NCI-H146 (cell line): ENCODE measurements at places on chromosomes 2 and 18.

GRCh38 chr2:7621018-7621814 is 704.0 kb downstream of the RNF144A start:
- DNase-seq = no peak

DNA sequence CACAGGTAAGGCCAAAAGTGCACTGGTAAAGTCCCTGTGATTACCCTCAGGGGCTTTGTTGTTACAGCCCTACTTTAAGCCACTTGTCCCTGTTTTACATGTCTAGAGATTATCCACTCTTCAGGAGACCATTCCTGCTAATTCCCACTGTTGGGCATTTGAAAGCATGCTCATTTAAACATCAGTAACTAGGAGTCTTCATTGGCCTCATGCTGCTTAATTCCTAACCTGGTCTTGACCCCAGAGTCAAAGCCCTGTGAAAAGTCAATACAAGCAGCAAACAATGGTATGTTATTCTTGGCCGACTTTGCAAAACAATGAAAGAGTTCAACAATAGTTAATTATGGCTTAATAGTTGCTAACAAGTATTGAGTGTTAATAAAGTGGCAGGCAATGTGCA is 23.2 kb downstream of the AFF3 start:
- peak; percentile 72 for DNase-seq

- DNase-seq = no peak
Measured at GRCh38 chr2:28802975-28803429, 7.6 kb upstream of the SPDYA start.

- DNase-seq = peak; percentile 28
Measured at GRCh38 chr2:207136874-207137273, 28.9 kb downstream of the KLF7 start.

- no peak for DNase-seq
Measured at GRCh38 chr2:169164311-169164710, 94.9 kb downstream of the DHRS9 start.

DNA sequence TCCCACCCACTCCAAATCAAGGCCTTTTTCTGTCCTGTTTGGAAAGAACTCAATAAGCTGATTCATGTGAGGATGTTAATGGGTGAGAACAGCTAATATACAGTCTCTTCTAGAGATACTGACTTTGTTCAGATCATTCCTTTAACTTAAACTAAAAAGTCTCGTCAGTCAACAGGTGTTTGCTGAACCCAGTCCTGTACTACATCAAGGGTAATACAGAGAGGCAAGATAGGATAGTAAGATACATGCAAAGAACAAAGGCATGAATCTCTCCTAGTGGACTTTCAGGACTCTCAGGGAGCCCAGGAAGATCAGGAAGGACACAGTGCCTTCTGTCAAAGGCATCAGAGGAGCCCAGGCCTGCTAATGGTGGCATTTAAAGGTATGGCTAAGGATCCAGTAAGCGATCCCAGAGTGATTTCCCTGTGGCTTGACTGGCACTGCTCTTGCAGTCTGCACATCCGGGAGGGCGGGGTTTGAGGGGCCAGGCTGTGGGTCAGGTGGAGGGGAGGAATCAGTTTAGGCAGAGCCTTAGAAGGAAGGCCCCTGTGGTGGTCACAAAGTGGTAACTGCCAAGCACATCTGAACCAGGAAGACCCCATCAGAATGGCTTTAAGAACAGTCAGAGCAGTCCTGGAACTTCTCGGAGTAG is 54.0 kb downstream of the EPAS1 start:
- no peak for DNase-seq

- peak; percentile 29 for DNase-seq
Measured at GRCh38 chr2:222656526-222657446, 894 bp upstream of the FARSB start.

DNA sequence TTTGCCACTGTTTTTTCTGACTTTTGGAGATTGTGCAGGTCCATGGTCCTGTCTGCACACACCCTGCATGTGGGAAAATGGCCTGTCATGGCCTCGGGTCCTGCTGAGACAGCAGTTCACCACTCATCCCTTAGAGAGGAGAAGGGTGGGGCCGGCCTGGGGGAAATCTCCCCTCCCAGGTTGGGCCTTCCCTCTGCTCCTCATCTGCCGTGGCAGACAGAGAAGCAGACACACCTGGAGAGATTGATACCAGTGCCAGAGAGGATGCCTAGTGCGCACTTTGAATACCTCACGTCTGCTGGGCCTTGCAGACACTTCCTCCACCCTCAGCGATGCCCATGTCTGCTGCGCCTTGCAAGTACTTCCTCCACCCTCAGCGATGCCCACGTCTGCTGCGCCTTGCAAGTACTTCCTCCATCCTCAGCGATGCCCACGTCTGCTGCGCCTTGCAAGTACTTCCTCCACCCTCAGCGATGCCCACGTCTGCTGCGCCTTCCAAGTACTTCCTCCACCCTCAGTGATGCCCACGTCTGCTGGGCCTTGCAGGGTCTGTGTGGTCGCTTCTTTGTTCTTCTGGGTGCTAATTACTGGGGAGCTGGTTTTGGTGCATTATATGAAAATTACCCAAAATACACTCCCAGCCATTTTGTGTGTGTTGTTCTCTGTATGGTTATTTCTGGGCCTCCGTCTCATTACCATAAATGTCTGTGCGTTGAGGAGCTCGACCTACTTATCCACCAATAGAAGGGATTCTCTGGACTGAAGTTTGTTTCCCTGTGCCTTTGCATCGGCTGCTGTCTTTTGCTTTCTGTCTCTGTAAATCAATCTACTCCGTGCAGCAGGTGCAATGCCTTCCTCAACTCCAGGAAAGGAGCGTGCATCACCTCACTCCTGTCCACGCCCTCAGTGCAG is 186.9 kb upstream of the PXDN start:
- no peak for DNase-seq

DNA sequence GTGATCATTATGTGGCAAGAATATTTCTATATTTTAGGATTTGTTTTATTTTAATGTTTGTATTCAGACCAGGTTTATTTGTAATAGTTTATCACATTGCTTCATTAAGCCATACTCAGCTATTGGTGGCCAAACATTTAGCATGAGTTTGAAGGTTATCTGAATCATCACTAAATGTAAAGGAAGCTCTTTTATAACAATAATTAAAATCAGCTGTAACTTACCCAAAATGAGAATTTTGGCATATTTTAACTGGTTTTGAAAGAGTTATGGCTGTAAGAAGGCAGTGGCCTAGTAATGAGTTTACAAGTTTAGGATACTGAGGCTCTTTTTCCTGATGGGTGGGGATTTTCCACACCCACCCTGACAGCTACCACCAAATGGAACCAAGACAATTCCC is 177.8 kb downstream of the EN1 start:
- DNase-seq = no peak

- DNase-seq = peak; percentile 31
Measured at GRCh38 chr2:8656160-8656641, 25.7 kb upstream of the ID2 start.

DNA sequence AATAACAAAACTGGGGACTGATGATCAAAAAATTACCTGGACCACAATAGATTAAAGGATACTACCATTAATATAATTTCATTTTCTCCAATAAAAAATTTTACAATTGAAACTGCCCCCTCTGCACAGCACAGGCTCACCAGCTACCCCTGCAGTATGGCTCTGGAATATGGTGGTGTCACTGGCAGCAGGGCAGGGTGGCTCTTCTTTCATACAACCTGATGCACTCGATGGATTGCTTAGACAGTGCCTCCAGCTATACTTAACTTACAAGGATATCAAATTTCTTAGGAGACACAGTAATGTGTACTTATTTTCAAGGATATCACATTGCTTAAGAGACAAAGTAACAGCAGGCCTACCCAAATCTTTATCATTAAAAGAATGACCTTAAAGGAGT is 124.0 kb downstream of the PRELID3A start:
- peak; percentile 63 for DNase-seq

DNA sequence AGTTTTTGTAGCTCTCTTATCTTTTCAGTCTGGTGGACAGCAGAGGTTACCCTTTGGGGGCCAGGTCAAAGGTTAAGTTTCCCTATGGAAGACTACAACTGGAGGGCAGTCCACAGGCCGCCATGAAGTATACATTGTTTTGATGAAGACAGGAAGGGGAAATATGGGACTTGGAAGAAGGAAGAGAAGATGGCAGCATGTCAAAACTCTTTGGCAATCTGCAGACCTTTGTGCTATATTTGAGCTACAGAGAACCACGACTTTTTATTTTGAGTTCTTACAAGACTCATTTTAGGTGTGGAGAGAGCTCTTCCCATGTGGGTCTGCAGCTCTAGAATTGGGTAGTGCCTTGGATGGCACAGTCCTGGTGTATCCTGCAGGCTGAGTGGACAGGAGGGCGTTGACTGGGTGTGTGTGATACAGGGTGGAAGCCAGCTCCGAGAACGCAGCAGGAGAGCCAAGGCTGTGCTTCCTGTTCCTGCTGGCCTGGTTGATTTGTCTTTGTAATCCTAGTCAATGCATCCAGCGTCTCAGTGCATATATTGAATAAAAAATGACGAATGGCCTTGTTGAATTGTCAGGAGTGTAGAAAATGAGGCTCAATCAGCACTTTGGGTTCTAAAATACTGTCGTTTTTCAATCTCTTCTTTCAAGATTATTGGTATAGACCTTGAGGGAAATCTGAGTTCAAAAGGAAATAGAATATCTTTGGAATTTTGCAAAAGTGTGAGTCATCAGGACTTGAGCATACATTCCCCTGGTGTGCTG is 11.5 kb downstream of the ITGA6 start:
- peak; percentile 43 for DNase-seq

DNA sequence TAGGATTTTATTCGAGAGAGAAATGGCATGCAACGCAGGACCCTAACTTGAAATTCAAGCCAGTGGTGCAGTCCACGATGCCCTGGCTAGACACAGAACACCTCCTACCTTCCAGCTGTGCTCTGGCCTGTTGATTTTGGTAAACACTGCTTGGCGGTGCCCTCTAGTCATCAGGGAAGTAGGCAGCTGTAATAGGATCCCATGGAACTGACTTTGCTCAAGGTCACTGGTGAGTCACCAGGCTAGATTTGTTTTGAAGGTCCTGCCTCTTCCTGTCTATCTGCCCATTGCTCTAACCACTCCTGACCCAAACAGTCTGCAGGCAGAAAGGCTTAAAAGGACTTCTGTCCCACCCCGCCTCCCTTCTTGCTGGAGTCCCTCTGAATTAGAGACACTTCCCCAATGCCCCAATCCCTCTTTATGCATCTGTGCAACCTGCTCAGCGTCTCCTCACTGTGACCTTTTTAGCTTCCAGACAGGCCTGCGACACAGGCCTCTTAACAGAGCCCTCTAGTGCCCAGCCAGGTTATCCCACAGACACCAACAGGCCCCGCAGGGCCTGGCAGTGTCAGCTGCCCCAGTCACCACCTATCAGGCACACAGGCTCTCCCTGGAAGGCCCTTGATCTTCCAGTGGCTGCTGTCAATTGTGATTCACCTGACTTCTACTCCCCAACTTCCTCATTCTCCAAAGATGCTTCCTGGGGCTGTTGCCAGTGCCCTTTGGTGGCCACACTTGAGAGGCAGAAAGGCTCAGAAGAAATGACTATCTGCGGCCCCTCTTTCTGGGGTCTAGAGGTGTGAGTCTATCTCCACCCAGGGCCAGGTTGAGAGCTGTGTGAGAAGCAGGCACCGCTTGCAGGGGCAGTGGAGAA is 5.2 kb downstream of the TMEM127 start:
- peak; percentile 6 for DNase-seq

GRCh38 chr2:19059076-19059475 is 299.3 kb downstream of the OSR1 start:
- no peak for DNase-seq

GRCh38 chr2:233565685-233566140 is 869 bp downstream of the USP40 start:
- DNase-seq = no peak

DNA sequence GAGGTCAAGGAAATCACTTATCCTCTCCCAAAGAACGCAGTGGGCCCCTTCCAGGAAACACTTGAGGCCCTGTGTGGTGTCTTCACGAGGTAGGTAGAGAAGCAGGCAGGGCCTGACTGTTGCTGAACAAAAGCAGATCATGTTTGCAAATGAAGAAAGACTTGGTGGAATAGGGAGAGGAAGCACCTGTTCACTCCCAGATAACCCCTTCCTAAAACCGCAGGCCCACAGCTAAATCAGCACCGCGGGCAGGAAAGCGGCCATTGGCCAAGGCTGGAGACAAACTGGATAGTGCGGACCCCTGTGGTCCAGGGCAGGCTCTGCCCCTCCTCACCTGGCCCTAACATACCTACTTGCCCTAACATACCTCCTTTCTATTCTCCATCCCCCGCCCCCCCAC is 64.9 kb upstream of the KLHL29 start:
- peak; percentile 65 for DNase-seq

DNA sequence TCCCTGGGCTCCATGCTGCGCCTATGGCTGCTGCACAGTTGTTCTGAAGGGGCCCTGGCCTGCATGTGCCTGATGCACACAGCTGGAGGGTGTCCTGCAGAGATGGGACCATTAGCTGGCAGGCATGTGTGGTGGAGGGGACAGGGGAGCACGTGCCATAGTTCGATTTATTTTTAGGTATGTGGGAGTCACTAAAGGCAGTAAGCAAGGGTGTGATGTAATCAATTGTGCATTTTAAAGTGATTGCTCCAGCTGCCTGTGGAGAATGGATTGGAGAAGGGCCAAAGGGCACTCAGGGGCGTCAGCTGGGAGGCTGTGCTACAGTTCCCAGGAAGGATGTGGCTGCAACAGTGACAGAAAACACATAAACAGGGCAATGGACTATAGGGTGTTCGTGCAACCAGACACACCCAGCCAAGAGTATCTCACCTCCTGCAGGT is 205.1 kb downstream of the ARL4C start:
- peak; percentile 58 for DNase-seq

DNA sequence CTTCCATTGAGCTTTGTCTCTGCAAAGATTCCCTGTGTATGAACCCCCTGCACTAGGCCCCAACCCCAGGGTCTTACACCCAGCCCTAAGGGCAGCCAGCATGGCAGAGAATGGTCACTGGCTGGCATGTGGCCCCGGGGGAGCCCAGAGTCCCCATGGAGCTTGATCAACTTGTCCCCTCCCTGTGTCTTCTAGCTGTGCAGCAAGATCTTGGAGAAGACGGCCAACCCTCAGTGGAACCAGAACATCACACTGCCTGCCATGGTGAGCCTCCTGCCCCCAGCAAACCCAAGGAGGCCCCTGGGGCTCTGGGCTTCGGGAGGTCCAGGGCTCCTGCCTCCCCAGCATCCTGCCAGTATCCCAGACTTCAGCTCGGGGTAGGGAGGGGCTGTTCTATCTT is 81.5 kb downstream of the DYSF start:
- no peak for DNase-seq

GRCh38 chr2:48771241-48772014 is 15.9 kb upstream of the LHCGR start:
- DNase-seq = no peak

- DNase-seq = no peak
Measured at GRCh38 chr18:67043276-67043675, 439.4 kb upstream of the CDH19 start.
